Neural progenitor cell (in vitro differentiated cells): ENCODE measurements at places on chromosomes 3 and 15. TPM values are rescaled to one million over a fixed set of nuclear protein-coding genes. Genes with fewer than 3 reads are reported as not detected.
A peak's percentile ranks its signal among the peaks of the same experiment; 100 is the strongest.

- no peaks in the 10 kb centered on the region for H3K36me3 ChIP-seq
- no peak overlapping the region for H3K27ac ChIP-seq
- no peak for DNase-seq
- no peak overlapping the region for H3K4me3 ChIP-seq
- H3K4me1 ChIP-seq: peaks cover 12% of the 10 kb centered on the region
These were observed 128.0 kb upstream of the CRBN start for GRCh38 chr3:3307491-3307890.

DNA sequence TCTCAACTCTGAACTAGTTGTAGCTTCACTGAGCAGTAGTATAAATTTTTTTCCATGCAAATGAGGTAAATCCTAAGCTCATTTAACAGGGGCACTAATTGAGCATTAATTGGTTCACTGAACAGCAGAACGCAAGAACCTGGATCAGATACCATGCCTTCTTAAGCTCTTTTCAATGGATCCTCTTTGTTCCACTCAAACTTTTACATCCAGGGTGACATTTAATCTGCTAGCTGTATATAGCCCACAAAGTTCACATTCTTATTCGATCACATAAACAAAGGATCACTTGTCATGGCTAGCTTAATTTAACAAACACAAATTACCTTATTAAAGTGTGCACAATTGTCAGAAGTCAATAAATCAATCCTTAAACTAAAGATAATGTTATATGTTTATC is 281.6 kb downstream of the CNTN6 start:
- H3K4me1 ChIP-seq: peaks cover 17% of the 10 kb centered on the region
- no peak overlapping the region for H3K27ac ChIP-seq
- H3K4me3 ChIP-seq: no peak overlapping the region
- H3K36me3 ChIP-seq: no peaks in the 10 kb centered on the region
- DNase-seq: peak; percentile 67

GRCh38 chr3:57001356-57001755 is 59.1 kb upstream of the SPATA12 start:
- no peak overlapping the region for H3K4me3 ChIP-seq
- H3K4me1 ChIP-seq: peaks cover 6% of the 10 kb centered on the region
- no peaks in the 10 kb centered on the region for H3K36me3 ChIP-seq
- no peak for DNase-seq

DNA sequence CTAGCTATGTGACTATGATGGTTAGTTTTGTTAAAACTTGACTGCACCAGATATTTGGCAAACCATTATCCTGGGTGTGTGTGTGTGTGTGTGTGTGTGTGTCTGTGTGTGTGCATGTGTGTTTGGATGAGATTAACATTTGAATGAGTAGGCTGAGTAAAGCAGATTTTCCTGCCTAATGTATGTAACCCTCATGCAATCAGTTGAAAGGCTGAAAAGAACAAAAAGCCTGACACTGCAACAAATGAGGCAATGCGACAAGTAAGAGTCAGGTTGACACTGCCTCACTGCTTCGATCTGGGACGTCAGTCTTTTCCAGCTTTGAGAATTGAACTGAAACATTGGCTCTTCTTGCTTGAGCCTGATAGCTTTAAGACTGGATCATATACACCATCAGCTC is 643.0 kb downstream of the NAALADL2 start:
- DNase-seq: no peak
- H3K27ac ChIP-seq: no peak overlapping the region
- no peaks in the 10 kb centered on the region for H3K4me1 ChIP-seq

- no peaks in the 10 kb centered on the region for H3K36me3 ChIP-seq
- H3K27me3 ChIP-seq: no peaks in the 10 kb centered on the region
- H3K4me1 ChIP-seq: peaks cover 11% of the 10 kb centered on the region
- no peak for DNase-seq
These were observed 103.1 kb downstream of the LRRK1 start for GRCh38 chr15:101022306-101022705.

DNA sequence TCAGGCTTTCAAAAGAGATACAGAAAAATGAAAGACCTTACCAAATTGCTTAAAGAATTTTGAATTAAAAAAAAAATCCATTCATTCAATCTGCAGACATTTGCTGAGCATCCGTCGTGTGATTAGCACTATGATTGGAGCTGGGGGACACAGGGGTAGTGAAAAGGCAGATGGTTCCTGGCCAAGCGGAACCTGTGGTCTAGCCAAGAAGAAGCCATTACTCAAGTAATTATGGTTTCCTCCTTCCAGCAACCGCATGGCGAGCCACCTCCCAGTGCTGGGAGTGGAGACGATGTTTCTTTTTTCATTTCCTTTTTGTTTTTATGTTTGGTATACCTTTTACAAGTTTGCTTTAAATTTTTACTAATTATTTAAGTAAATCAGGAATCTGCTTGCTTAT is 140.2 kb downstream of the CACNA2D3 start:
- H3K36me3 ChIP-seq: no peaks in the 10 kb centered on the region
- DNase-seq: no peak
- H3K27ac ChIP-seq: no peak overlapping the region
- H3K4me3 ChIP-seq: no peak overlapping the region
- H3K27me3 ChIP-seq: no peaks in the 10 kb centered on the region

- no peaks in the 10 kb centered on the region for H3K27me3 ChIP-seq
- no peaks in the 10 kb centered on the region for H3K36me3 ChIP-seq
- no peak overlapping the region for H3K27ac ChIP-seq
- no peak for DNase-seq
- no peaks in the 10 kb centered on the region for H3K4me1 ChIP-seq
These were observed 212.7 kb downstream of the PDZRN3 start for GRCh38 chr3:73411993-73412392.

GRCh38 chr3:174775603-174776002 is 83.5 kb upstream of the NAALADL2 start:
- H3K36me3 ChIP-seq: no peaks in the 10 kb centered on the region
- no peak overlapping the region for H3K27ac ChIP-seq
- no peak for DNase-seq
- no peak overlapping the region for H3K4me3 ChIP-seq

DNA sequence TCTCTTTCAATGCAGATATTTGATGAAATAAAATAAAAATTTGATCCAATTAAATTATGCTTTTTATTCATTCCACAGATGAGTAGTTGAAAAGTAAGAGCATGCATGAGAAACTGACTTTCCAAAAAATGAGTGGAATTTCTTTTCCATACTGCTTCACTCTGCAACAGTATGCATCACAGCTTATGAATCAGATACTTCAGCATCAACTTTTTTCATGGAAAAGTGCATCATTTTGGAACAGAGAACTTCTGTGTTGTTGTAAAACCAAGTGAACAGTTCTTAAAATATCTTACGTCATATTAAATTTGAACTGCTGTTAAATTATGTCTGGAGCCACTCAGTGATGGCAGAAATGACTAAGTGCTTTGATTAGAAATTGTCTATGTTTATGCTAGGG is 16.7 kb upstream of the SLC7A14 start:
- DNase-seq: no peak
- no peaks in the 10 kb centered on the region for H3K4me1 ChIP-seq
- no peak overlapping the region for H3K4me3 ChIP-seq

DNA sequence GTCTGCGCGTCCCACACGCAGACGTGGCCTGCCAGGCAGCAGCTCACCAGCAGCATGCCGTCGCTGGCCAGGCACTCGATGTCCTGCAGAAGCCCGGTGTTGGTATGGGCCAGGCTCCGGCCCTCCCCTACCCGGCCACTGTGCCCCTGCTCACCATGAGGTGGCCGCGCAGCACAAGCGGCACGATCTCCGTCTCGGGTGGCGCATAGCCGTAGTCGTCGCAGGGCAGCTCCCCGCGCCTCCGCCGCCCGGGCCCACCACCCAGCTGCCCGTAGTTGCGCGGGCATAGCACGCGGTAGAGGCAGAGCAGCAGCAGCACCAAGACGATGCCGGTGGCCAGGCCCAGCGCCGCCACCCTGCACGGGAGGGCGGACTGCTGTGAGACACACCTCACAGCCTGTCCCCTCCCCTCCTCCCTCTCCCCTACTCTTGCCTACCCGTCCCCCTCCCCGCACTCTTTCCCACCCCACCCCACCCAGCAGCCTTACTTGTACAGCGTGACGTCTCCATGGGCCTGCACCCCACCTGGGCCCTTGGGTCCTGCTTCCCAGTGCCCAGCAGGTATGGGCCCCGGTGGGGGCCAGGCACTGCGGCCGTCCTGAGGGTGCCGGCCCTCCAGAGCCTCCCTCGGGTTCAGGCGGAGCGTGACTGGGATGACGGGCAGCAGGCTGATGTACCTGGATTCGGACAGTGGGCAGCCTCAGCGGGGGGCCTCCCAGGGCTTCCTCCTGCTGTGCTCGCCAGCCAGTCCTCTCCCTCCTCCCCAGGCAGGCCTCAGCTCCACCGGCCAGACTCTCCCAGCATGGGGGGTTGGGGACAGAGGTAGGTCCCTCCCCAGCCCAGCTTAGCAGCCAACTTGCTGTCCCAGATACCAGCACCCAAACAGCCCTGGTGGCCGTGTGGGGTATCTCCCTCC is 37.6 kb downstream of the PTPN23 start:
- DNase-seq: no peak
- no peak overlapping the region for H3K27ac ChIP-seq
- no peaks in the 10 kb centered on the region for H3K27me3 ChIP-seq
- H3K36me3 ChIP-seq: no peaks in the 10 kb centered on the region

DNA sequence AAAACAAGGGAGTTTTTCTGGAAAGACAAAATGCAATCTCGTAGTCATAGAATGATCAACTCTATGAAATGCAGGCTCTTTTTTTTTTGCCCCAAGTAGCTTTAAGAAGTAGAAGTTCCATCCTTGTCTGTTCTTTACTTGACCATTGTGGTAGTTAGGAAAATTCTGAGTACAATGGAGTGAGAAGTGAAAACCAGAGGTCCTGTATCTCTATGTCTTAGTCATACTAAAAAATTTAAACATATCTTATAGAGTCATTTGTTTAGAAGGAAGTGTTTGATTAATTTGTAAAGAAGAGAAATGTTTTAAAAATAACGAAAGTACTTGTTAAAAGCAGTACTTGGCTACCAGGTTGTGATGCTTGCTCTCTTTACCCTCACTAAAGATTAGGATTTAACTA is 52.4 kb downstream of the PRKCI start:
- H3K27ac ChIP-seq: no peak overlapping the region
- H3K27me3 ChIP-seq: no peaks in the 10 kb centered on the region
- no peaks in the 10 kb centered on the region for H3K4me1 ChIP-seq
- H3K4me3 ChIP-seq: no peak overlapping the region
- peaks cover 11% of the 10 kb centered on the region for H3K36me3 ChIP-seq

DNA sequence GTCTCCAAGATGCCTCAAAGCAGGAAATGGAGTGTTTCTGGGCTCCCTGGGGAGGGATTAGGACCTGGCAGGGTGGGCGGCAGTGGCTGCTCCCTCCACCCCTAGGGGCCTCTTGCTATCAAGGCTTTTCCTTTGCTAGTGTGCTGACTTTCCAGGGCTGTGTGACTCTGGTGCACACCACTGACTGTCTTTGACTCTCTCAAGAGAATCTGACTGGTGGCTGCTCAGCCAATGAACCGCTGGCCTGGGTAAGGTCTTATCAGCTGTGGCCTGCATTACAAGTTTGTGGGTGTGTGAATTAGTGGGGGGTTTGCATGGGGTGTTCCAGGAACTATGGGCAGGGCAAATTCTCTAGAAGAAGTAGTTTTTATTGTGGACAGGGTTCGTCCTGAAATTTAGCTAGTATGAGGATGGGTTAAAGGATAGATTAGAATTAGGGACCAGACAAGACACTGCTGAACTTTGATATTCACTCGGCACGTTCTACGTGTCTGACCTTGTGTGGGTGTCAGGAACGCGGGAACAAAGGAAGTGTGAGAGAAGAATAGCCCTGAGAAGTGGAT is 29.5 kb downstream of the SIAH2 start:
- no peak overlapping the region for H3K27ac ChIP-seq
- H3K36me3 ChIP-seq: no peaks in the 10 kb centered on the region
- H3K4me1 ChIP-seq: peaks cover 15% of the 10 kb centered on the region
- no peak overlapping the region for H3K4me3 ChIP-seq

- H3K4me1 ChIP-seq: no peaks in the 10 kb centered on the region
- no peak overlapping the region for H3K4me3 ChIP-seq
- H3K27ac ChIP-seq: no peak overlapping the region
- no peaks in the 10 kb centered on the region for H3K27me3 ChIP-seq
- H3K36me3 ChIP-seq: no peaks in the 10 kb centered on the region
These were observed 21.3 kb upstream of the LRRC58 start for GRCh38 chr3:120370463-120370862.

- DNase-seq: peak; percentile 68
- H3K4me3 ChIP-seq: no peak overlapping the region
- H3K4me1 ChIP-seq: peaks cover 26% of the 10 kb centered on the region
- H3K27me3 ChIP-seq: no peaks in the 10 kb centered on the region
These were observed 22.4 kb downstream of the PLA2G4F start for GRCh38 chr15:42133886-42134502.

GRCh38 chr3:83477563-83477962 is 1481.2 kb upstream of the CADM2 start:
- H3K27me3 ChIP-seq: no peaks in the 10 kb centered on the region
- DNase-seq: no peak
- no peaks in the 10 kb centered on the region for H3K36me3 ChIP-seq
- H3K4me1 ChIP-seq: no peaks in the 10 kb centered on the region
- no peak overlapping the region for H3K4me3 ChIP-seq

The PLXNB1 gene
- 53.6 and 142 TPM in 2 replicates for total RNA-seq

The OR4F6 gene
- not detected in 2 replicates for total RNA-seq

The CELSR3 gene
- total RNA-seq: 9.9 and 22.3 TPM in 2 replicates

The VPS8 gene
- 49.1 and 93.1 TPM in 2 replicates for total RNA-seq

The DAZL gene
- total RNA-seq: 3.2 and 4.7 TPM in 2 replicates
